Activated CD4-positive, alpha-beta T cell treated with anti-CD3 and anti-CD28 coated beads for 24 hours (primary cell): ENCODE measurements at places on chromosomes 7 and 10.

DNA sequence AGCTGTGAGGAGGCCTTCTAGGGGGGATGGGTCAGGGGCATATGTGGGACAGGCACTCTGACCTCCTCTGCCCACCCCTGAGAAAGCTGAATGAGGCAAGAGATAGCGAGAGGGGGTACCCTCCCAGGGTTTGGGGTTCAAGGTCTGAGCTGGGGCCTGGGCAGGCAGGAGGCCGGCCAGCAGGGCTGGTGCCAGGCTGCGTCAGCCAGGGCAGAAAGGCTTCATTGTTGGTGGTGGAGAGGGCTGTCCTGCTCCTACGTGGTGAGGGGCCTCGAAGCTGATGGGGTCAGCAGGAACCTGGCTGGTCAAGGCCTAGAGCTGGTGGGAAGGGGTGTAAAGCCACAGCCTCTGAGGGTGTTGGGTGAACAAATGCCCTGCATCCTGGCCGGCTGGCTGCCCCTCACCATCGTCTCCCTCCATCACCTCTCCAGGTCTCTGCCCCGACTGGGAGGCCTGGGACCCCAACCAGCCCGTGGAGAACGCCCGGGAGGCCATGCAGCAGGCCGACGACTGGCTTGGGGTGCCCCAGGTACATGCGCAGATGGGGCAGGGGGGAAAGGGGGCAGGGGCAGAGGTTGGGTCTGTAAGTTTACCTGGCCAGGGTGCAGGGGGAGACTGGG, 6.6 kb downstream of the FLNC start:
- no peak for DNase-seq

DNA sequence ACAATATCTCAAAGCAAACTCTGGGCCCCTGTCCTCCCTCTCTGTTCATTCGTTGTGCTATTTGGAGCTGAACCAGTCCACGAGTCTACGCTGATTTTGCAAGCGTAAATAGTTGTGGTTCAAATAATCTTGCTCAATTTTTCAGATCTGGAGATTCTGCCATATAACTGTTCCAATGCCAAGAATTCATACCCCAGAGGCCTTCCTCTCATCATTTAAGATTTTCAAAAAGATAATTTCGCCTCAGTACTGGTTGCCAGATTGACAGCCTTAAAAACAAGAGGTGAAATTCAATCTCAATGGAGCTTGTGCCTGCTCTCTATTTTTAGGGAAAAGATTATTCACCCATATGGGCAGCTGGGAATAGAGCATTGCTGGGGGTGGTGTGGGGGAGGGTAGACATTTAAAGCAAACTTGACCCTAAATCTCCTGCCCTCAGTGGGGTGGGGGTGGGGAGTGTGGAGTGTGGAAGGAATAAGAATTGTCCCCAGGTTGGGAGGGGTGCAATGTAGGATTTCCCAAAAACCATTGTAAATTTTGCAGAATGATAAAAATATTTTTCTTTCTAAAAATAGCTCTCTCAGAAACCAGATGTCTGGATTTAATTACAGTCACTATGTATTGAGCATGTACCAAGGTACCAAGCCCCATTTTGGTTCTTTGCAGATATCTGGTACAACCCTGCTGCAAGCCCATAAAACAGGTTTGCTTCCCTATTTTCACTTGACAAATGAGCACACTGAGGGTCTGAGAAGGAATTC, 104.7 kb upstream of the EEPD1 start:
- DNase-seq: no peak

DNA sequence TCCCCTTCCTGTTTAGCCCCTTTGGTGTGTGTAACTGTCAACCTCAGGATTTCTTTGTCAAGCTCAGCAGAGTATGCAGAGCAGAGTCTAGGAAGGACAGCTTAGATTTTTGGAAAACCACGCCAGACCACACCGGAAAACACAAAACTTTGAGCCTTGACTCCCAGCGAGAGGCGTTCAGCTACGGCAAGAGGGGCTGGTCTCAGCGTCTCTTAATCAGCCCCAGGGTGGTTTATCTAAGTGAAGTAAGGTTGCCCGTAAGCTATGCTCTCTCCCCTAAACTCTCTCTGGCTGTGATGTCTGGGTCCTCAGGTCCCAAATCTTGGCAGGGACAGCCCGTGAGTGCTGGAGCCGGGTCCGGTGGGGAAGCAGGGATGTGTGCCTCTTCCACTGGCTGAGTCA, 230.9 kb downstream of the KLF6 start:
- DNase-seq: no peak

DNA sequence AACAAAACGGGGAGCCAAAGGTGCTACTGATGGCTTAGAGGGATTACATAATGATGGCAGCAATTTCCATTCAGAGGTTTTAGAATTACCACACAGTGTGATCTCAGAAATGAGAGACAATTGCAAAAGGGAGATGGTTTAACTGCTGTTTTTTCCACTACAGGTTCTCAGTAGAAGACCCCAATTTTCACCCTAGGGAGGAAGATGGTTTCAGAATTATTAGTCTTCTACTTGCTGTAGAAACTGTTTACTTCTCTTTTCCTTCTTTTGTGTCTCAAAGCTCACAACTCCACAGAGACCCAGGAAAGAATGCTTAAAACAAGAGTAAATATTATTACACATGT, 226.5 kb downstream of the INHBA start:
- no peak for DNase-seq

DNA sequence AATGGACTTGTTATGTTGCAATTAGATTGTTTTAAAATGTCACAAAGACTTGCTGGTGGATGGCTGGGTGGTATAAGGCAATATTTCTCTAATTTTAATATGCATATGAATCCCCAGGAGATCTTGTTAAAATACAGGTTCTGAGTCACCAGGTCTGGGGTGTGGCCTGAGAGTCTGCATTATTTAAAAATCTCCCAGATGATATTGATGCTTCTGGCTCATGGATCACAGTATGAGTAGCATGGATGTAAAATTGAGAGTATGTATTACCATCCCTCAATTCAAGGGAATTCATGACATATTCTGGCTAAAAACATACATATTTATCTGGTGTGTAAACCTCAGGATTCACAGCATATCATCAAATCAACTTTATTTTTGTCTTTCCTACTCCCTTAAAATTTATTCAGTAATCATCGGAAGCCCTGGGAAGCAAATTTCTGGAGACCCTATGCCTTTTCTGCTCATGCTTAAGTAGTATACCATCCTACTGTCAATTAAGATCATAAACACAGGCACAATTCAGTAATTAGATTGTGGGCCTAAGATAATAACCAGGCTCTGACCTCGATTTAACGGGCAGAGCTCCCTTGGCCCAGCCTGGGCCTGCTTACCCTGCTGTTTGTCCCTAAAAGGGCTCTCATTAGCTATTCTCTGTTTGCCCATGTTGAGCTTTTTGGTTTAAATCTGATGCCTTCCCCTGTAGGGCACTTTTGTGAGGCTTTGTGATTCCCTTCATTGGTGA, 29.6 kb upstream of the ICA1 start:
- DNase-seq: no peak

DNA sequence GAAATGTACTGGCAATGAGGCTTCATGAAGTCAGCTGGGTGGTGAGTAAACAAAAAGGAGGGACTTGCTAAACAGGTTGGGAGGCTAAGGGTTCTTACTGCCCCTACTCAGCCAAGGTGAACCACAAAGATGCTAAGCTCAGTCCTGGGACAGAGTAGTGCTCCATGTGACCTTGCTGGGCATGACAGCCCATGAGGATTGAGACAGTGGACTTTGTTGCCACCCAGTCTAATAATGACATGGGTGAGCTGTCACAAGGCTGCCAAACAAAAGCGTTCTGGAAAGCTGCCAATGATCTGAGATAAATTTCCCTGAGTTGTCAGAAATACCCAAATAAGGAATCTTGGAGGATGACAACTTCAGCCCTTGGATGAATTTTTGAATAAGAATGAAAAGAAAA, 75.2 kb downstream of the CLEC2L start:
- no peak for DNase-seq

DNA sequence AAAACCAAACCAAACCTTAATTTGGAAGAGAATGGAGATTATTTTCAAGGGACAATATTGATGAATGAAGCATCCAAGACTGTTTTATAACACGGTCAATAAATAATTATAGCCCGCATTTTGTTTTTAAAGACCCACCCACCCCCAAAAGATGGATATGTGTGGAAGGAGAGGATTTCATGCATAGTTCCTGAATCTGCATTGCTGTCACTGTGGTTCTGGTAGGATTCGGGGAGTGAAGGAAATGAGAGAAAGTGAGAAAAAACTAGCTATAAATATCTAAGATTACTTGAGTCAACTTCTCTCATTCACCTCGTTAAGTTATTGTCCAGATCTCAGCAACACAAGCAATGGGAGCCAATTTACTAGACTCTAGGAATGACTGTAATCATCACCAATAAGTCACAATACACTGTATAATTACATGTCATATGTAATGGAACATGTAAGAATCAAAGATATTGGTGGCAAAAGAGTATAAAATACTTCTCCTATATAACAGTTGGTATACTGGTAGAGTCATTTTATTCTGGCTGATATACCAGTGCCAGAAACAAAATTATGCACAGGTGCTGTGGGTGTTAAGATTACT, 30.2 kb downstream of the NAMPT start:
- DNase-seq: no peak

GRCh38 chr10:105413997-105414396, 772.9 kb downstream of the SORCS3 start:
- no peak for DNase-seq

DNA sequence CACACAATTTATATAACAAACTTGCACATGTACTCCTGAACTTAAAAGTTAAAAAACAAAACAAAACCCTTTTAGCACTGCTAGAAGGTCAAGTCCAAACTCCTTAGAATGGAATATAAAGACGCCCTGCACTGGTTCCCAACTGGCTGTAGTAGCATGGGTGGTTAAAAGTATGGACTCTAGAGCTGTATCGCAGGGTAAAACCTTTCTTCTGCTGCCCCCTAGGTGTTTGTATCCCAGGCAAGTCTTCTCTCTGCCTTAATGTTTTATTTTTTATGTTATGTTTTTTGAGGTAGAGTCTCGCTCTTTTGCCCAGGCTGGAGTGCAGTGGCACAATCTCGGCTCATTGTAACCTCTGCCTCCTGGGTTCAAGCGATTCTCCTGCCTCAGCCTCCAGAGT, 35.2 kb downstream of the LSMEM1 start:
- no peak for DNase-seq

DNA sequence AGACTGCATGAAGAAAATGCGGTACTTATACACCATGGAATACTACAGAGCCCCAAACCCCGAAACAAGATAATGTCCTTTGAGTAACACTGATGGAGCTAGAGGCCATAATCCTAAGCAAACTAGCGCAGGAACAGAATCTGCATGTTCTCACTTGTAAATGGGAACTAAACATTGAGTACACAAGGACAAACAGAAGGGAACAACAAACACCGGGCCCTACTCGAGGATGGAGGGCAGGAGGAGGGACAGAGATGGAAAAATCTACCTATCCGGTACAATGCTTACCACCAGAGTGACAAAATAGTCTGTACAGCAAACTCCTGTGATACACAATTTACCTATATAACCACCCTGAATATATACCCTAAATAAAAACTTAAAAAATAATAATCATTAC, 507.9 kb downstream of the IPMK start:
- no peak for DNase-seq

DNA sequence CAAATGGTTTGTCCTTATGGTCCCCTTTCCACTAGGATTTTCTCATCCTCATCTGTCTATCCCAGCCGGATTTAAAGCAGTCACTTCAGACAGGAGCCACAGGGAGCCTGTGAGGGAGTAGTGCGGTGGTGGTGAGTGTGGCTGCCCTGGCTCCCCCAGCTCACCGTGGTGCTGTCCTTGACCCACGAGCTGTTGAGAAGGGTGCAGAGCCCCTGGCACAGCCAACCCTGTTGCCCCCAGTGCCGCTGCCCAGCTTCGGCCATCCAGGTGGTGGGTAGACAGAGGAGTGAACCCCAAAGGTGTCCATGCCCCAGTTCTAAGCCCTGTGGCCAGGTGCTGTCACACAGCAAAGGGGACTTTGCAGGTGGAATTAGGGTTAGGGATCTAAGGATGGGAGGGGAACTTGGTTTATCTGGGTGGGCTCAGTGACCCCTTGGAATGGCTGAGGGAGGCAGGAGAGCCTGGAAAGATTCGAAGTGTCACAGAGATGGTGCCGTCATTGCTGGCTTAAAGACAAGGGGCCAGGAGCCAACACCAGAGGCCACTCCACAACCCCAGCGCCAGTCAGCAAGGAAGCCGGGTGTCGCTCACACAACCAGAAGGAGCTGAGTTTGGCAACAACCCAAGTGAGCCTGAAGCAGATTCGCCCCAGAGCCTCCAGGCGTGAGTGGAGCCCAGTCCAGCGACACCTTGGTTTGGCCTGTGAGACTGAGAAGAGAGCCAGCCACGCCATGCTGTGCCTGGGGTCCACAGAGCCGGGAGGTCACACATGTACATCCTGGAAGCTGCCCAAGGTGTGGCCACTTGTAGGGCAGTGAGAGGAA, 142.4 kb downstream of the ADCY1 start:
- DNase-seq: no peak

- no peak for DNase-seq
These were observed 2.7 kb downstream of the CALD1 start for GRCh38 chr7:134782121-134782623.

- no peak for DNase-seq
These were observed 369.6 kb upstream of the DPP6 start for GRCh38 chr7:153682628-153683027.

GRCh38 chr10:18710201-18710653, 51.0 kb downstream of the ARL5B start:
- no peak for DNase-seq

DNA sequence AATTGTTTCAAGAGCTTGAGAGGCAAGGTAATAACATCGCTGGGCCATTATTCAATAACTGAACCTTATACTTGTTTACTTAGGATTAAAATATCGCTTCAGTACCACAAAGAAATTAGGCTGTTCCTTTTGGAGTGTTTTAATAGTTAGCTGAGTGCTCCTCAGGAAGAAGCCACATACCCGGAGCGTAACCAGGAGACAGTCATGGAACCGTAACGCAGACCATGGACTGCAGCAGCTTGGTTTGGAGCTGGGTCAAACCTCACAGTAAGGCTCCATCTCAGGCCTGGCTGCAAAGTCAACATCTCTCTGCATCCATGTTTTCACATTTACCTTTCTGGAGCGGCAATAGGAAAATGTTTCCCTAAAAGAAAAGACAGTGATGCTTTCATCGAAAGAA, 599.0 kb downstream of the TNS3 start:
- no peak for DNase-seq

GRCh38 chr10:98295401-98295811, 27.4 kb upstream of the LOXL4 start:
- no peak for DNase-seq

- no peak for DNase-seq
These were observed 35.5 kb downstream of the LYZL2 start for GRCh38 chr10:30594077-30594476.

GRCh38 chr7:29639886-29640595, 76.4 kb downstream of the PRR15 start:
- DNase-seq: no peak

- no peak for DNase-seq
These were observed 14.8 kb downstream of the MYL10 start for GRCh38 chr7:101614098-101614938.

DNA sequence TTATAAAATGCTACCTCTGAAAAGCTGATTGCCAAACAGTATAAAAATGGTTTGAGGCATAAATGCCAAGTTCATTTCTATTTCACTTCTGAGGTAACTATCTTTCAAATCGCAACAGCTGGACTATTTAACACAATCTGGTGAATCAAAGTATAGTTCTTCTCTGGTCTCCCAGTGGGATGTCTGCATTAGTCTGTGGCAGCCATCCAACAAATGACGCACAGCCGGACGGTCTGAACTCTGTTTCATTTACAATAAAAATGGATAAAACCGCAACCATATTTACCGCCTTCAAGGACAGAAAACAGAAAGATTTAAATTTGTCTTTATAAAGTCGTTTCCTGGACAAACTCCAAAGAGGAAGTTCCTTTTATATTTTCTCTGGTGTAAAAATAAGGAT, 41.9 kb downstream of the ENO4 start:
- DNase-seq: no peak
